Stimulated activated CD4-positive, alpha-beta T cell treated with anti-CD3 and anti-CD28 coated beads, TNF-alpha, amount 100 ng/mL, for 24 hours (primary cell): ENCODE measurements at places on chromosomes 4 and X.

- DNase-seq, result no peak
Observed at GRCh38 chrX:39311646-39312045, 510.4 kb downstream of the MID1IP1 start.

GRCh38 chrX:9433596-9433995 lies 31.3 kb upstream of the TBL1X start:
- no peak for DNase-seq

DNA sequence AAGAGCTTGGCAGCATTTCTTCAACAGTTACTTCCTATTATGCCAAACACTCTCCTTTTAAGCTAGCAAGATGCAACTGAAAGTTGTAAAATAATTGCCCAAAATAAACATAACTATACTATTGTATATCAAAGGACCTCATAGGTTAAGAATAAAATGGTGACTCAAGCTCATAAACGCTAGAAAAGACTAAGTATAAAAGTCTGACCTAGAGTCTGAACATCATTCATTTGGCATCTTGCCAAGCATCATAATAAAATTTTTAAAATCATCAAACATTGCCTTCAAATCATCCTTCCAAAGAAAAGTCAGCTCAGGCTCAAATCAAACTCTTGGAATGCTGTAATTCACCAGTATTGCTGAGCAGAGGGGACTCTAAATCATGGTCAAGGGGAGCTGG lies 281.2 kb downstream of the QDPR start:
- no peak for DNase-seq

DNA sequence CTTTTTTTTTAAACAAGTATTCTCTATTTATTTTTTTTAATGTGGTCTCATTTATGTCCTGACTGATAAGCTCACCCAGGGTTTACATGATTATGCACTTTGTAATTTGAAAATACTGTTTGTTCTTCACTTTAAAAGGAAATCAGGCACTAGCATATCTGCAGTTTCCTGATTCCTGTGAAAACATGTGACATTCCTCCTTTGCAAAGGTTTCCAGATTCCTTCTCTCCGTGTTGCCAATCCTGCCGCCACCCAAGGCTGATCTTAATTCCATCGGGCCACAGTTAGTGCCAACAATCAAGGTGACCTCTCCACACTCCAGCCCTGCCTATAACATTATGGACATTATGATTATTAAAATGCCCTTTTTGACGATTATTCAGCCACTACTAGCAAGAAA lies 225.4 kb downstream of the PCDH7 start:
- no peak for DNase-seq

DNA sequence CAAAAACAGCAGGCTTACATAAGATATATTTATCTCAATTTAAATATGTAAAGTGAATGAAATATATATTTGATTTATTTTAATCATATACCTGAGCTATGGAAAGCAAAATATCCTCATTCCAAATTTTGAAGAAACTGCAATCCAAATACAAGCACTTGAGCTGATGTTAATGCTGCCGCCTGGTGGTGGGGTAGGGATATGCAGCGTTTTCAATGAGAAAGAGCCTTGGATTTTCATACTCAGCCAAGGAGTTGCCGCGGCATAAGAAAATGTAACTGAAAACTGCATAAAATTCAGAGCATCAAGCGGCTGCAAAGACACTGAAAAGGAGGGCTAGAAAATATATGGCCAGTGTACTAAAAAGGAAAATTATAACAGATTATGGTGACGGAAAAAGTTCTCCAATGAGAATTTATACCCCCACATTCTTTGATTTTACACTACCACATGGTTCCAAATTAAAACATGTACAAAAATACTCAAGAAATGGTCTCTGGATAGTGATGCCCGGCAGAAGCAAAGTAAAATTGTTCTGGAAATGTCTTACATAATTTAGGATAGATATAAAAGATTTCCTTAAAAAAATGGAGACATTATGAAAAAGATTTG lies 660.3 kb upstream of the PITX2 start:
- DNase-seq, result no peak

GRCh38 chr4:186584912-186585311 lies 29.5 kb upstream of the MTNR1A start:
- DNase-seq, result no peak

DNA sequence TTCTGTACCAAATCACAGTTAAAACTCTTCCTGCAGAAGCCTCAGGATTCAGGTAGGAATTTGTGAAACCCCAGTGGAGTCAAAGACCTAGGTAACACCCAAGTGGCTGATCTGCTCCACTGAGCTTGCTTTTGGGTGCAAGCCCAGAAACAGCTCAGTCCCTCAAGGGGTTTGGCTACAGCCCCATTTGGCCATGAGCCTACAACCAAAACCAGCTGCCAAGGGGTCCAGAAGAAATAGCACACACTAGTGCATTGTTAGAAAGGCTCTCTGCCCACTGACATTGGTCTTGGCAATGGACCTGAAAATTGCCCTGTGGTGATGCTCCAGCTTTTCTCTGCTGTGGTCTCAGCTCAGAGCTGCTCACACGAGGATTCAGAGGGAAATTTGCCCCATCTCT lies 577.4 kb upstream of the INTU start:
- DNase-seq, result no peak

GRCh38 chrX:46561824-46562657 lies 11.5 kb upstream of the CHST7 start:
- DNase-seq, result no peak

DNA sequence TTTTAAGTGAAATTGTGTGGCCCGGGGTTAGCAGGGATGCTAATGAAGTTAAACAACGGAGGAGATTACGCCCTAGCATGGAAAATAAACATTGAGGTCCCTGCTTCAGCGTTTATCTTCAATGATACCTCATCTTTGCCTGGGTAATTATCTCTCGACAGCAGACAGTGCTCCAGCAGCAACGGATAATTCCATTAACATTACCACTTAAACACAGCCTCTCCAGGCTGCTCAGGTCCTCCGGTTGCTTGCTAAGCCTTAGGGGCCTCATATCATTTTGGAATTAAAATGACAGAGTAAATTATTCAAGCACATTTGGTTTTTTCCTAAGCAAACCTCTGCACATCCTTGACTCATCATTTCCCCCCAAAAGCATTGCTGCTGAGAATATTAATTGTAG lies 281.5 kb upstream of the KLF3 start:
- DNase-seq, result no peak

DNA sequence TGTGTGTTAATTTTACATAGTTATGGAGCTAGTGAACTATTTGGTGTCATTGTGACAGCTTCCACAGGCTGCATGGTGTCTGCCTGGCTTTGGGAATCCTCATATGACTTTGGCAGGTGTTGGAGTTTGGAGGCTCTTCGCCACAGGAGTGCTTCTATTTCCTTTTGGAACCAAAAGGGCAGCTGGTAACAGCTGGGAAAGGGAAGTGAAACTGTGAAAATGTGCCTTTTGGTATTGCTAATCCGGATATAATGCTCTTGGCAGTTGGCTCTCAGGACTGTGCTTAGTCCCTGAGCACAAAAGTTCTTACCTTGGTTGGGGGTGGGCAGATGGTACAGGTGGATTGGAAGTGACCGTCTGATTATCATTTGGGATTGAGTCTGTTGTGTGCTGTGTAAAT lies 18.1 kb downstream of the OFD1 start:
- DNase-seq, result no peak

GRCh38 chr4:181661923-181662322 lies 581.3 kb upstream of the TENM3 start:
- no peak for DNase-seq

DNA sequence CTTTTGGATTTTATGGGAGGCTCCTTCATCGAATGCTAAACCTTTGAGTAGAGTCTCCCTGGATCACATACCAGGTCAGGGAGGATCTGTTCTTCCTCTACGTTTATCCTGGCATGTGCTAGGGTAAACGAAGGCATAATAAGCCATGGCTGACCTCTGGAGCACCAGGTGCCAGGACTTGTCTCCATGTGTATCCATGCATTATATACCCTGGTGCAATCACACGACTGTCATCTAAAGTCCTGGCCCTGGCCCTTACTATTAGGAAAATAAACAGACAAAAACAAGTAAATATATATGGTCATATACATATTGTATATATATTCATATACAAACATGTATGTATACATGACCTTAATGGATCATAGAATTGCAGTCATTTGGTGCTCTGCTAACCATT lies 21.2 kb downstream of the EREG start:
- DNase-seq, result no peak

GRCh38 chr4:90128961-90129495 lies 1.8 kb downstream of the CCSER1 start:
- no peak for DNase-seq

- DNase-seq, result no peak
Observed at GRCh38 chr4:11472535-11472934, 43.8 kb upstream of the HS3ST1 start.

- no peak for DNase-seq
Observed at GRCh38 chr4:145613566-145614232, 5.5 kb upstream of the MMAA start.

DNA sequence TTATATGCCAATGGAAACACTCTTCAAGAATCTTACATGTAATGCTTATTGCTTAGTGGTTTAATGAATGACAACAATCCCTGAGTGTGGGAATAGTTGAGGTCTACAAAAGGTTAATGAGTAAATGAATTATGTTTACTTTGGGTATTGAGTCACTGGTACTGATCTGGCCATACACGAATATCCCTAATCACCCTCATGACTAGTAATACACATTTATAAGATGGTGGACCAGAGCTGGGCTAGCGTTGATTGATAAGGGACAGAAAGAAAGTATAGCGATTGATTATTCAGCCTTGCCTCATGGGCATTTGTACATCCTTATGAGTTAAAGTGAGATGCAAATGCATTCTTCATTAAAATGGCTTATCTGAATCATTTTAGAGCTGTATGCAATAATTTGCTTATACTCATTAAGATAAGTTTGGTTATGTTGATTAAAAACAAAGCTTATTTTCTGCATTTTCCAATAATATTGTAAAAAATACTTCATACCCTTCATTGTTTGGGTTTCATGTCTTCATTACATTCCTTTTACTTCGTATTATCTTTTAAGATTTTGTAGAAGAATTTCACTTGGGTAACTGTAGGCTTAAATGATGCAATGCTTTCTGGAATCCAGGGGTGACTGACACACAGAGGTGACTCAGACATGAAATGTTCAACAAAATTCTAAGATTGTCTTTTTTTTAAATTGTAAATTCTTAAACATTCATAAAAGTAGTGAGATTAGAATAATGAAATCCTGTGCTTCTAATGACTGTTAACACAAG lies 47.4 kb downstream of the FGF2 start:
- no peak for DNase-seq

GRCh38 chr4:170015285-170015684 lies 10.9 kb downstream of the MFAP3L start:
- DNase-seq, result no peak

DNA sequence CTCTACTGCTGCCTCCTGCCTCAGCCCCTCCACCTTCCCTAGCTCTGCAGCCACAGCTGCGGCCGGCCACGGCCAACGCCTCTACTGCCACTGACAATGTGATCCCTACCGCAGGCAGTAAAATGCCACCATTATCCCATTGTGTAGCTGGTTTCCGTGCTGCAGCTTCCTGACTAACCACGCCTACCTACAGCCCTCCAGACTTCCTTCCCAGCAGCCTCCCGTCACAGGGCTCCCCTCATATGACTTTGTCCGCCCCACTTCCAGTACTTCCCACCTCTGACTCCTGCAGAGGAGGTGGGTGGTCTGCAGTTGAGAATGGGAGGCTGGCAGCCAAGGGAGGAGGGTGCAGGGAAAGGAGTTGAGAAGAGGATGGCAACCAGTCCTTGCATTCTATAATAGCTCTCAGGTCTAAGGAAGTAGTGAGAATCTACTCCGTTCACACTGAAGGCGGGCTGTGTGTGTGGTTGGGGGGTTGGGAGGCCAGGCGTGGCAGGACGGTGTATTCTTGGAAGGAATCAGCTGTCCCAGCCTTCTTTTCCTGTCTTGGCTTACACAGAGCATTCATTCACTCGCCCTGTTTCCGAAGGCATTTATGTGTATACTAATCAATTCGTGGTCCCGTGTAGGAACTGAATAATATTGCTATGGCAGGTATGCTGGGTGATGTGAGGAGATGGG lies 33.1 kb upstream of the USP51 start:
- DNase-seq, result no peak

- DNase-seq, result no peak
Observed at GRCh38 chr4:4875147-4875546, 15.7 kb downstream of the MSX1 start.

DNA sequence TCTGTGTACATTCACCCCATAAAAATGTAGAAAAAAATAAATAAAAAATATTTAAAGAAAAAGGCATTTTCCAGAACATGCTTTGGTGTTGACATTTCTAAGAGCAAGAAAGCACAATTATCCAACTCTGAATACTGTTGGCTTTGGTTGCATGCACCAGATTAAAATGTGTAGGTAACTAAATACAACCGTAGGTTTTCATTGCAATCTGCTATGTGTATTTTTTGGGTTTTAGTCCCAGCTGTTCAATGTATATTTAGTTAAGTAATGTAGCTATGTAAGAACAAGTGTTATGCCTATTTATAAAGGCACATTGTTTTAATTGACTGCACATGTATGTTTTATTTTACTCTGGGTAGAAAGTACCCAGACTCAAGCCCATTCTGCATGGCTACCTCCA lies 108.1 kb upstream of the PAQR3 start:
- DNase-seq, result no peak

GRCh38 chrX:108699368-108699767 lies 37.0 kb downstream of the IRS4 start:
- no peak for DNase-seq

- DNase-seq, result no peak
Observed at GRCh38 chr4:118904935-118905334, 16.3 kb downstream of the SYNPO2 start.

DNA sequence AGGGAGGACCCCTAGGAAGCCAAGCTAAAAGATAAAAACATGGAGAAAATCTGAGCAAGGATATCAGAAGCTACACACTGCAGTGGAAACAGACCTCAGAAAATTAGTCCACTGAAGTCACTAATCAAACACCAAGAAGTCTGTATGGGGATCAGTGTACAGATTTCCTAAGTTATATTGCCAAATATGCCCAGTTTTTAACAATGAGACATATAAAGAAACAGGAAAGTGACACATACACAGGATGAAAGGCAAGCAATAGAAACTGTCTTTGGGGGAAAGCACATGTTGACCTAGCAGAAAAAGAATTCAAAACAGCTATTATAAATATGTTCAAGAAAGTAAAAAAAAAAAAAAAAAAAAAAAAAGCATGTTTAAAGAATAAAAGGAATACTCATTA lies 153.7 kb downstream of the PPP4R3C start:
- no peak for DNase-seq

- DNase-seq, result no peak
Observed at GRCh38 chrX:39509157-39509556, 588.6 kb downstream of the BCOR start.
